ENCODE measurements at places on chromosomes 5 and 9. TPM values are rescaled to one million over a fixed set of nuclear protein-coding genes. Genes with fewer than 3 reads are reported as not detected.

Gene ADAMTSL2
- total RNA-seq = not detected

Gene SLC1A3
- not detected for total RNA-seq

Gene PDCD1LG2
- total RNA-seq = 0.46 TPM

Gene SLC27A6
- total RNA-seq = 0.06 TPM

Gene IL17B
- total RNA-seq = not detected

Gene NIM1K
- 0.23 TPM for total RNA-seq

Gene C7
- not detected for total RNA-seq

Gene ADRA1B
- total RNA-seq = 19.1 TPM

Gene TUSC1
- 7.1 TPM for total RNA-seq

Gene TMEM171
- total RNA-seq = 7.5 TPM

Gene PTGS1
- 1.2 TPM for total RNA-seq

Gene FEM1C
- total RNA-seq = 7.0 TPM

Gene GRXCR2
- not detected for total RNA-seq

Gene PCDHB13
- total RNA-seq = 0.05 TPM

Gene IRGM
- 0.08 TPM for total RNA-seq

Gene ACOT12
- total RNA-seq = not detected

Gene ANKRD34B
- total RNA-seq = 0.18 TPM

Gene KCTD16
- total RNA-seq = 0.05 TPM

Gene SSNA1
- 147 TPM for total RNA-seq

Gene CCNJL
- 13.6 TPM for total RNA-seq

Gene ZFYVE16
- total RNA-seq = 16.5 TPM

Gene DNM1
- 96.1 TPM for total RNA-seq

Gene TNFSF8
- not detected for total RNA-seq

Gene SPARC
- 20.7 TPM for total RNA-seq

Gene SLC46A2
- not detected for total RNA-seq

Gene SETD9
- total RNA-seq = 4.9 TPM

Gene OLFML2A
- total RNA-seq = 17.8 TPM

Gene SMIM15
- total RNA-seq = 67.4 TPM

Gene CREB3
- total RNA-seq = 69.3 TPM

Gene PCDHB5
- total RNA-seq = 1.6 TPM

Gene RNF44
- total RNA-seq = 36.8 TPM

Gene SPATA24
- 5.2 TPM for total RNA-seq

Gene AK8
- 1.4 TPM for total RNA-seq

Gene SPATA31D4
- total RNA-seq = not detected

Gene GLDC
- total RNA-seq = 14.0 TPM

Gene GHR
- not detected for total RNA-seq

Gene PTGES
- total RNA-seq = 139 TPM

Gene DEPDC1B
- total RNA-seq = 18.3 TPM

Gene SLC1A1
- total RNA-seq = 1.1 TPM

Gene INSYN2B
- total RNA-seq = 0.61 TPM

Gene ECSCR
- total RNA-seq = not detected

Gene CCL21
- not detected for total RNA-seq

Gene PCDHGA9
- total RNA-seq = 0.07 TPM

Gene C1QTNF2
- total RNA-seq = 0.15 TPM

Gene LHX2
- 5.8 TPM for total RNA-seq

Gene CA9
- total RNA-seq = 4.2 TPM

Gene TRIM7
- 45.8 TPM for total RNA-seq

Gene OSMR
- total RNA-seq = 72.5 TPM

Gene SLC34A1
- total RNA-seq = not detected

Gene PCDHGB6
- total RNA-seq = 0.13 TPM

Gene FOXD4L6
- total RNA-seq = not detected

Gene NTNG2
- 1.6 TPM for total RNA-seq

Gene TMC1
- not detected for total RNA-seq

Gene PCDHA9
- not detected for total RNA-seq

Gene CEL
- total RNA-seq = 0.70 TPM

Gene TPPP
- 6.4 TPM for total RNA-seq
